ENCODE measurements at places on chromosomes 2 and 18.

DNA sequence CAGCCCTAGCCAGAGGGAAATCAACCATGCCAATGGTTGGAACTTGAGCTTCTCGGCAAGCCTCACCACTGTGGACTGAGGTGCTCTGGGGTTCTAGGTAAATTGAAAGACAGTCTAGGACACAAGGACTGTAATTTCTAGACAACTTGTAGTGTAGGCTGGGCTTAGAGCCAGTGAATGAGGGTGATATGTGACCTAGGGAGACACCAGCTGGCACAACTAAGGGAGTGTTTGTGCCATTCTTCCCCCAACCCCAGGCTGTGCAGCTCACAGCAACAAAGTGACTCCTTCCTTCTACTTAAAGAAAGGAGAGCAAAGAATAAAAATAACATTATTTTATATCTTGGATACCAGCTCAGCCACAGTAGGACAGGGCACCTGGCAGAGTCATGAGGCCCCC, 1690.7 kb upstream of the TMEFF2 start:
- DNase-seq = no peak

DNA sequence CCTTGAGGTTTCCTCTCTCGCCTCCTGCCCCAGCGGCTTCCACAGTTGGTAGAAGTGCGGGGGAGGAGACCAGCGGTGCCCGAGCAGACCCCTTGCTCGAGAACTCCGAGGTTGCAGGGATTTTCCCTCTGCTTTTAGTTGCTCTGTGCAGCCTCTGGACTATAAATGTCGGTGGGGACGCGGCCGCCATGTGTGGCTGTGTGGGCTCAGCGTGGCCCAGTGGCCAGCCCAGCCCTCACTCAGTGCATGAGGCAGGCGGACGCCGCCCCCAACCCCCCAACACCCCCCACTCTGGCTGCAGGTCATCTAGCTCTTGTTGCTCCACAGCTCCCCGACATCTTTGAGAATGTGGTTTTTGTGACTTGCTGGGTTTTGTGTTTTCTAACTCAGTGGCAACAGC, 15.3 kb upstream of the D2HGDH start:
- no peak for DNase-seq

DNA sequence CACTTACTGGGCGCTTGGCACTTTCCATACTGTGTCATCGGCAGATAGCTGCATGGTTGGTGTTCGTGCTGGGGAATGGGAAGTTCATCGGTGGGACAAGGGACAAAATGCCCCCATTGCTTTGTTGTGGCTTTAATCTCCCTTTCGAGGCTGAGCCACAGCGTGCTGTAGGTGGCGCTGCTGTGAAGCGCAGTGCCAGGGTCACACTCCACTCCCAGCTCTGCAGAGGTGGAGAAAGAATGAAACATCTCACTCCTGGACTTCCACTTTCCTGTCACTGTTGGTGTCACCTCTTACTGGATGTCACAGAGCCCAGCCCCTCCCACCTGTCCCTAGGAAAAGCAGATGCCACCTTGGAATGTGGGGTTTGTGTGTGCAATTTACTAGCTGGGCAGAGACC, 8.7 kb downstream of the TYMS start:
- DNase-seq = no peak

DNA sequence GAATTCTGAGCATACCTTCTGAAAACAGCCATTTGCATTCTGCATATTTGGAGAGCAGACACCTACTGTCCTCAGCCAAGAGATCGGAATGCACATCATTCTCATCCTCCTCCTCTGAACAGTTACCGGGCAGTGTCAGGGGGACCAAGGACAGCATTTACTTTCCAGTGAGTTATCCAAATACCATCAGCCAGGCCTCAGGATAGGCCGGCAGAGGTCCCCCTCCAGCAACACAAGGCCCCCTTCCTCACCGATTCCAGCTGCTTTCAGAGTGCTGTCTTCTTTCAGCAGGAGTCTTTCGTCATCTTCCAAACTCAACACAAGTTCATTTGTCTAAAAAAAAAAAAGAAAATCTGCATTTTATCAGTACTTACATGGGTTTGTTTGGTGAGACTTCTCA, 55.3 kb downstream of the C2orf76 start:
- no peak for DNase-seq

DNA sequence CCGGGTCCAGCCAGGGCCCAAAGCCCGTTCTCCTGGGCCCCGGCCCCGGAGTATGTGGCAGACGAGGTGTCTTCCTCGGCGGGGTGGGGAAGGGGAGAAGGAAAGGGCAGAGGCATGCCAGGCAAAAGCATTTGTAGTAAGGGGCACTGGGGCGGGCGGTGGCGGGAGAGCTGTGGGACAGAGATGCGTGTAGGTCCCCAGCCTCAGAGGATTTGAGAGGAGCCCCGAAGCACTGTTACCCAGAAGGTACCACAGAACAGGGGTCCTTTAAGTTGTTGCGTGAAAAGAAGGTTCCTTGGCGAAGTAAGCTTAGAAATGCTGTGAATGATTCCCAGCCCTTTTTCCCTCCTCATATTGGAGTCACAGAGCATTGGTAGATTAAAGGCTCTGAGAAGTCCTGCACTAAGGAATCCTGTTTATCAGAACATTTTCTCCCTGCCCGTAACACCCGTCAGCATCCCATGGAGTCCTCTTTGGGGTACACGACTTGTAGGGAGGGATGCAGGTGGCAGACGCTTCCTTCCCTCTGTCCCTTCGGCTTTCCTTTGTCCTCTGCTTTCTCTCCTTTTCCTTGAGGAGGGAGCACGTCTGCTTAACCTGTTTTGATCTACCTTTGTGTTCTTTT, 12.5 kb downstream of the GAREM2 start:
- DNase-seq = peak; percentile 9
